Effector memory CD4-positive, alpha-beta T cell (primary cell): ENCODE measurements at places on chromosomes 3 and 15.

- DNase-seq = no peak
These were observed 652.3 kb downstream of the ROBO1 start for GRCh38 chr3:79115458-79115857.

DNA sequence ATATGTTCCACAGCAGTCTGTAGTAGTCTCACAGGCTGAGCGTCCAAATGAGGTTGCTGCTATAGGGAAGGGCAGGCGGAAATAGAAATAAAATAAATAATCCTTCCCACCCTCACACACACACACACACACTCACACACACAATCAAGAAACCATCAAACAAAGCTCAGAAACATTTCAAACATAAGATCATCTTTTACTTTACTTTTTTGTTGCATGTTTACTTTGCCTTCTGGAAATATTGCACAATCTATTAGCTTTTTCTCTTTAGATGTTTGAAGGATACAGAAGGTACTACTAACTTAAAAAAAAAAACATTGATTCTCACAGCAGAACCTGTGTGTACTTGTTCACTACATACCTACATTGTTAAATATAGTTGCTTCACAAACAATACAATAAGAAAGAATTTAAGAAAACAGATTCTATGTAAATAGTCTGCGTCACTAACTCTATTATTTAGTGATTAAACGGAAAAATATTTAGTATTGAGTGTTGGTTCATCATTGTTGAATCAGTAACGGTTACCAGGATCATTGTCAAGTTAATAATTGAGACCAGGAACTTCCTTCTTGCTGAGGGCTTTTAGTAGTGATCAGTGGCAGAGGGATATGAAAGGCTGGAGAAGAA, 20.5 kb downstream of the ALCAM start:
- DNase-seq = no peak

DNA sequence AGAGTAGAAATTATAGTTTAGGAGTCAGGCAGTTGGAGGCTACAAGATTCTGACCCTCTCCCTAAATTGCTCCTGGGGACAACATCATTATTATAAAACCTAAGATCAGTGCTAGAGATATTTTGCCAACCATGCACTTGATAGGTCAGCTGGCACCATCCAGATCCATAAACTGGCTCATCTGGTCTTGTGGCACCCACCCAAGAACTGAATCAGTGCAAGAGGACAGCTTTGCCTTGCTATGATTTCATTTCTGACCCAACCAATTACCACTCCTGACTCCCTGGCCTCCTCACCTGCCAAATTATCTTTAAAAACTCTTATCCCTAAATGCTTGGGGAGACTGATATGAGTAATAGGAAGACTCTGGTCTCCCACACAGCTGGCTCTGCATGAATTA, 461.1 kb upstream of the TGFBR2 start:
- DNase-seq = no peak

- no peak for DNase-seq
These were observed 30.5 kb upstream of the IQCF2 start for GRCh38 chr3:51830836-51831385.

DNA sequence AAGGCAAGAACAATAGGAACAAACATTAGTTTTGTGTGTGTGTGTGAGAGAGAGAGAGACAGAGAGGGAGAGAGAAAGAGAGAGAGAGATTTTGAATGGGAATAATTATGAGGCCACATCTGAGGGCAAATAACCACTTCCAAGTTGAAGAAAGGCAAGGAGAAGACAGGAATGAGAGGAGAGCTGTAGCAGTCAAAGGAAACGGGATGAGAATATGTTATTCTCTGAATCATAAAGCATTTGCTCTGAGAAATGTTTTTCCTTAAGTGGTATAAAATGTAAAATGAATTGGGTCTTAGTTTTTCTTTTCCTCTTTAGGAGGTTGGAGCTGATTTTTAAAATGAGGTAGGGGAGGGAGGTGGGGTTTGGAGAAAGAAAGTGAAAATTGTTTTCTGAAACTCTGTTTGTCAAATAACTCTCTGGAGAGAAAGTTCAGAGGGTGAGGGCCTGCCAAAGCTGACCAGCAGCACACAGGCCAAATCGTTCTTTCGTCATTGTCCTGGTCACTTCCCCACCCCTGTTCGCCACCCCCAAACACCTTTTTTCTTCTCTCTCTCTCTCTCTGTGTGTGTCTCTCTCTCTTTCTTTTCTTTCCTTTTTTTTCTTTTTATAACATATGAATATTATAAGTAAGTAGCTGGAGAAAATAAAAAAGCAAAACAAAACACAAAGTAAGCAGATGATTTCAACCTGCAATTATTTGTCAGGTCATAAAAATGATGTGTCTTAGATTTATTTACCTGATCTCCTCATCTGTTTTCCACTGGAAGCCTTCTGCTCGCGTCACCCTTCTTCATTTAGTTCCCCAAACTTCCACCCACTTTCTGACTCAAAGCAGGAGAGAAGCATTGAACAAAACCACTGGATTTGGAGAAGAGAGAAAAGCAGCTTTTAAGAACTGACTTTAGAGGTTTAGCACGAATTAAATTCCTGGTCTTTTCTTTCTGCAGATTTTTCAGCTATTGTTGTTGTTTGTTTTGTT, 110.6 kb downstream of the LPP start:
- DNase-seq = no peak

DNA sequence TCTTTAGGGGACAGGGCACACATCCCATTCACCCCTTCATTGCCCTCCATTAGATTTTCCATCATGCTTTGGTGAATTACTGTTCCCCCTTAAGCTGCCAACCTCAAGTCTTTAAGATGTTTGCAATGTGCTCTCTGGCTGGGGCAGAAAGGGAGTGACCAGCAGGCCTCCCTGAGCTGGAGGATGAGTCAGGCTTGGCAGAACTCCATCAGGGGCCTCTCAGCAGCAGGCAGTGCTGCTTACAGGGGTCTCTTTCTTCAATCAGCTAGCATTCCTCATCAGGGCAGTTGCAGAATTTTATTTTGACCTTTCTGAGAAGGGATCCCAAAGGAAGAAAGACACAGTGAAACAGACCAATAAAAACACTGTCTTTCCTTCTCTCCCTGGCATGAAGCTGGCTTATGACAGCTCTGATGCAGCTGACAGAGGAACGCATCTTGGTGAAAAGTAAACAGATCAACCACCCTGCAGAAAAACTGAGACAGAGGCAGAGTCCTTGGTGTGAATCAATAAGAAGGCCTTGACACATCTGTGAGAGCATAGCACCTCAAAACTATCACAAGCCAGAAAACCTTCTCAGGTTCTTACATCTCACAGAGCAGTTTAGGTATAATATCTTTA, 88.7 kb upstream of the MRPL3 start:
- no peak for DNase-seq

GRCh38 chr3:48372862-48373435, 930 bp downstream of the FBXW12 start:
- DNase-seq = no peak

DNA sequence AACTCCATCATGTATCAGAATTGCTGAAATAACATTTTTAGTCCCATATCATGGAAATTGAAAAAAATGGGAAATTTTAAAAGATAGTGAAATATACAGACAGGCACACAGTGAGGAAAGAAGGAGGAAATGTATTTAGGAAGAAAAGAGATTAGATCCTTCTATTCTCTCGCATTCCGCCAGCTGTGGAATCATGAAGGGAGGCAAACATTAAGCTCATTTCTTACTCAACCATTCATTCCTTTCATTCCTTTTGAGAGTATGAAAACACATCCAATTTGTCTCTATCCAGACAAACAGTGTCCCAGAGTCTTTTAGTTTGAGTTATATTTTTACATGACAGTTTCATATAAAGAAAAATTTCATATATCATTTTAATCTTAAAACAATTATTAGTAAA, 52.5 kb upstream of the KCNMB2 start:
- DNase-seq = no peak

DNA sequence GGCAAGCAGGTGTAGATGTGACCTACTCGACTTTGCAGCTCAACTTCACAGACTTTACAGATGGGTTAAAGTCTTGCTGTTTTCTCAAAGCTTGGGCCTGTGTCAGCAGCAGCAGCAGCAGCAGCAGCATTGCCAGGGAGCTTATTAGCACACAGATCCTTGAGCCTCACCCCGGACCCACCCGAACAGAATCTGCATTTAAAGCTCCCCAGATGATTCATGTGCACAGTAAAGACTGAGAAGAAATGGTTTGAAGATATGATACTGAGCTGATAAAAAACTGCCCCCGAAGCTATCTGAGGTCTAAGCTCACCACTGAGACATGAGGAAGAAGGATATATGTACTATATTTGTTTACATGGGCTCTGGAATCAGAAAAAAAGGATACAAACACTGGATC, 231.7 kb downstream of the ARPP21 start:
- DNase-seq = no peak

DNA sequence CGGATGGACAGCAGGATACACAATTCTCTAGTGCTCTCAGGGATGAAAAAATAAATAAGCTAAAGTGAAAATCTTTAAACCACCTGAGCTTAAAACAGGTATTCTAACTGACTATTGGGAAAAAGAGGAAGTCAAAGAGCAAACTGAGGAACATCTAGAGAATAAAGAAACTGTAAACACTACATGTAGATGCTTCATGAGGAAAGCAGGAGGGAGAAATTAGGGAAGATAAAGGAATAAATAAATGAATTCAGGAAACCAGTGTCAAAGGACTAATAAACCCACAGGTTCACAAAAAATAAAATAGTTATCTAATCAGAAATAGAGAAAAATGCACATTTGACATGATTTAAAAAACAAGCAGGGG, 525 bp upstream of the MCCC1 start:
- DNase-seq = no peak

DNA sequence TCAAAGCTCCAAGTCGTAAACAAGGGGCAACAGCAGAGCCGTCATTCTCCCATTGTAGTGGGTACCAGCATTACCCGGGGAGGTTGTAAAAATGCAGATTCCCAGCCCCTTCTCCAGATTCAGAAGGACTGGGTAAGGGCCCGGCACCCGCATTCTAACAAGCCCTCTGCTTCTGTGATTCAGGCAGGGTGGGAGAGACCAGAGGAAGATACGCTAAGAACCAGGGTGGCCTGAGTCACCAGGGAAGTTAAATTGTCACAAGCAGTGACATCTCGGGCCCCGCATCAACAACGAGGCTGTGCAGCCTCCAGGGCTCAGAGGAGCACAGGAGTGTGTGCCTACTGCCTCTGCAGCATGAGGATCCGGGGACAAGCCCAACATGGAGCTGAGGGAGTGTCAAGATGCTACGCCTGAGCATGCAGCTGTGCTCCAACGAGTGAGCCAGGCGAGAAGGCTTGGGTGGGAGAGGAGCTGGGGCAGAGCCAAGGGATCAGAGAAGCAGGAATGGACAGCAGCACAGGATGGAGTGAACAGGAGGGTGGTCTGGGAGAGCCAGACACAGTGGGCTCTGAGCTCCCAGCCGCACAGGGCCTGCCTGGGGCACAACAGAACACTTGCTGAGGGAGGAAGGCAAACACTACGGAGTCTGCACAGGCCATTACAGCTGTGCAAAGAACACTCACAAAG, 68.5 kb downstream of the CPN2 start:
- DNase-seq = no peak

- DNase-seq = no peak
These were observed 42.7 kb downstream of the SH3BP5 start for GRCh38 chr3:15289661-15290060.

DNA sequence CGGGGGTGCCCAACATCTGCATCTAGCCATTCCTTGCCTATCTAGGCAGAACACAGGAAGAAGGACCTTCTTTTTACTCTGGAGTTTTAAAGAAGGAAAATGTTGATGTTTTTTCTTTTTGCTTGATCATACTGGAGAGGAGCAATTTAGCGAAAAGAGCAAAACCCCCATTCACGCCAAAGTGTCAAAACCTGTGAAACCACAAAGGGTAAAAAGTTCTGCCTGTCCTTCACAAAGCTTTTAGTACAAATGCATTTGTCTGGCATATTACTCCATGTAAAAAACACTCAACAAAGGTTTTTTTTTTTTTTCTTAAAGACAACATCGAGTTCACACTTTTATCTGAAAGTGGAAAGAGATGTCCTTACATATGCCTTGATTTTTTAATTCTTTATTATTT, 214.2 kb upstream of the MRPL3 start:
- no peak for DNase-seq

GRCh38 chr3:186929685-186930084, 641 bp upstream of the ST6GAL1 start:
- no peak for DNase-seq

DNA sequence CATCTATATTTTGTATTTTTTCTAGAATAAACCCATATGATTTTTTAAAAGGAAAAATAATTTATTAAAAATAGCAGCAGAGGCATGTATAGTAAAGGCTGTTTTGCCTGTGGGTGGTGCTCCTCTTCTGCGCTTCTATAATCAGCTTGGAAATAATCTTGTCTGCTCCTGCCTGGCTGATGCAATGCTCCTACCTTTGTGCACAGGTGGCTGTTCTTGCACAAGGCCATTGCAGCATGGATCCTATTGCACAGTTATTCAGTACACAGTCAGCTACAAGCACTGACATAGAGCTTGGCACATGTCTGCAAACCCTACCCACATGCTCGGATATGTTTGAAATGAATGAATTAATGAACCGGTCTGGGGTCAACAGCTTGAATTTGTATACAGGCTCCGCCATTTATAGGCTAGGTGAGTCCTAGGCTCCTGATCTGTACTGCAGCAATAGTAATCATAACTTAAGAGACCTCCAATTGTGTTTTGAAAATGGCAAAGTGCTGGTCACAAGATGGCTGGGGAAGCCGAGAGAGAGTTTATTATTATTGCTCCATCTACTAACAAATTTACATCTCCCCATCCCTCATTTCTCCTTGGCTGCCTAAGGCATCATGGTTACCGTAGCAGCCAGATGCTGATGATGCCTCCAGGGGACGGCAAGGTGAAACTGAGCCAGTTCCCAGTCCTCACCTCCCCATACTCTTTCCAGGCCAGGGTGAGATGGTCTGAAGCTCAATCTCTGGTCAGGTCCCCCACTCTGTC, 532 bp upstream of the RTP1 start:
- DNase-seq = no peak

DNA sequence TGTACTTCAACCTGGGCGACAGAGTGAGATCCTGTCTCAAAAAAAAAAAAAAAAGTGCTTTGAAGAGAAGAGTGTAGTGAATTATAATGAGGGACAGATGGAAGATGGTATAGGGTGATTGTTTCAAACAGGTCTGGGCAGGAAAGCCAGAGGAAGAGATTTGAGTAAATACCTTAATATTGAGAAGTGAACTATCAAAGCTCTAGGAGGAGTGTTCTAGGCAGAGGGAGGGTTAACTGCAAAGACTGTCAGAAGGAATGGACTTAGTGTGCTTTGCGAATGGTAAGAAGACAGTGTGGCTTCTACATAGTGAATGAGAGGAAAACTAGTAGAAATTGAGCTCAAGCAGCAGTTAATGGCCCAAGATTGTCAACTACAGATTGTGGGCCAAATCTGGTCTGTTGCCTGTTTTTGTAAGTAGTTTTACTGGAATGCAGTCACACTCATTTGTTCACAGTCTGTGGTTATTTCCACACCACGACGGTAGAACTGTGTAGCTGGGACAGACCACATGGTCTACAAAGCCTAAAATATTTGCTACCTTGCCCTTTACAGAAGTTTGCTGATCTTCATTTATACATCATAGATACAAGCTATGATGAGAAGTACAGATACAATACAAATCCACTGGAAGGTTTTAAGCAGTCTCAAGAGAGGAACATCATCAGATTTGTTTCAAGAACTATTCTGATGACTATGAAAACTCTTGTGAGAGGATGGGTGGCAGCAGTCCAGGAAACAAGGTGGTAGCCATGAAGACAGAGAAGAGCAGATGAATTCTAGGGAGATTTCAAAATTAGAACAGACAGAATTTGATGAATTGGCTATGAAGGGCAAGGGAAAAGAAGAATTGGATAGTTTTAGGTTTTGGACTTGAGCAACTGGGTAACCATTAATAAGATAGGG, 16.5 kb upstream of the USP50 start:
- no peak for DNase-seq

GRCh38 chr3:102258666-102259227, 176.1 kb upstream of the ZPLD1 start:
- no peak for DNase-seq

- no peak for DNase-seq
These were observed 217.4 kb downstream of the DIPK2A start for GRCh38 chr3:144189044-144189443.
